ENCODE measurements at places on chromosomes 12 and 14. TPM values are rescaled to one million over a fixed set of nuclear protein-coding genes. Genes with fewer than 3 reads are reported as not detected.

The PAPLN gene
- 6.4 TPM for total RNA-seq

The BATF gene
- 8.1 TPM for total RNA-seq

The P2RX2 gene
- not detected for total RNA-seq

The NEUROD4 gene
- total RNA-seq = not detected

The CLMN gene
- 47.4 TPM for total RNA-seq

The ARHGEF40 gene
- total RNA-seq = 81.1 TPM

The ORMDL2 gene
- 49.7 TPM for total RNA-seq

The ST8SIA1 gene
- total RNA-seq = 1.6 TPM

The TEX22 gene
- not detected for total RNA-seq

The LHX5 gene
- total RNA-seq = not detected

The SPTLC2 gene
- 75.2 TPM for total RNA-seq

The OTOGL gene
- total RNA-seq = not detected

The PSEN1 gene
- 55.3 TPM for total RNA-seq

The SLC6A15 gene
- total RNA-seq = not detected

The DIO3 gene
- 6.4 TPM for total RNA-seq

The FIGNL2 gene
- total RNA-seq = 1.3 TPM

DNA sequence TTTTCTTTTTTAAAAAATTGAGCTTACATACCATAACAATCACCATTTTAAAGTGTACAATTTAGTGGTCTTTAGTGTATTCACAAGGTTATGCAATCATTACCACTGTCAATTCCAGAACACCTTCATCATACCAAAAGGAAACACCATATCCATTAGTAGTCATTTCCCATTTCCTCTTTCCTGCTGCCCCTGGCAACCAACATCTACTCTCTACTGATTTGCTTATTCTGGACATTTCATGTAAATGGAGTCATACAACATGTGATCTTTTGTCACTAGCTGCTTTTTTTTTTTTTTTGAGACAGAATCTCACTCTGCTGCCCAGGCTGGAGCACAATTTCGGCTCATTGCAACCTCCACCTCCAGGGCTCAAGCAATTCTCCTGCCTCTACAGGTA, 66.8 kb upstream of the CFL2 start:
- no peak for DNase-seq

DNA sequence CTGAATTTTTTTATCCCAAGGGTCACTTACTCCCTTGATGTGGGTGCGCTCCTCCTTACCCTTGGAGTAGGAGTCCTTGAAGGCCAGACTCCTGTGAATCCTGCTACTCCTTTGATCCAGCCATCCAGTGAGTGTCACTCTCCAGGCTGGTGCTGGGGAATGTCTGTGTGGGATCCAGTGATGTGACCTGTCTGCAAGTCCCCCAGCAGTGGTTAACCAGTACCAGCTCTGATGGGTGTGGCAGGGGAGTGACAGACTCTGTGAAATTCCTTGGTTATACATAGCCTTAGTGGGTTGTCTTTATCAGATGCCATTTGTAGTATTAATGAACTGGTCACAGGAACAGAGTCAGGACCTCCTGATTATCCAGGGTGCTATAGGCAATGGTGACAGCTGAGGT, 409.5 kb upstream of the LMO3 start:
- no peak for DNase-seq

- no peak for DNase-seq
Observed at GRCh38 chr14:66177935-66178334, 308.2 kb upstream of the CCDC196 start.

DNA sequence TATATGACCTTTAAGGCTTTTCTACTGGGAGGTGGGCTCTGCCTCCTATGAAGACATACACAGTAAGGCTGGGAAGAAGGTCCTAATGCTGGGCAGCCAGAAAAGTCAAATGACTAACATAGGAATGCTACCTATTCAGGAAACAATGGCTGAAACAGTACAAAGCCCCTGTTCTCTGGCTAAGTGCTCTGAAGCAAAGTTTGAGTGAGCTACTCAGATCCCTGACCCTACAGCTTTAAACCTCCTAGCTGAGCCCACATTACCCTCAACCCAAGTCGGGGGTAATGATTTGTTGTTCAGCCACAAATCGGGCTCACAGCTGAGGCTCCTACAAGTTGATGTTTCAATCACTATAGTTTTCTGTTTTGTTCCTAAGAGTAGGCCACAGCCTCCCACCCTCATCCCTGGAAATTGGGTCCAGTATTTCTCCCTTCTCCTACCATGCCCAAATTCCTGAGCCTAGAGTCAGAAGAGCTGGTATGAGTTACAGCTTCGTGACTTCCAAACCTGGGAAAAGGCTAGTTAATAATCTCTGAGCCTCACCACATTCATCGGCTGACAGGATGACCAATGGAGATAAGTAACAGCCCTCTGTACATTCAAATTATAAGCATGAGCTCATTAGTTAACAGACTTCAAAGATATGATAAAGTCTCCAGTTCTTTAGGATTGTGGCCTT, 46.5 kb downstream of the BTBD7 start:
- no peak for DNase-seq

DNA sequence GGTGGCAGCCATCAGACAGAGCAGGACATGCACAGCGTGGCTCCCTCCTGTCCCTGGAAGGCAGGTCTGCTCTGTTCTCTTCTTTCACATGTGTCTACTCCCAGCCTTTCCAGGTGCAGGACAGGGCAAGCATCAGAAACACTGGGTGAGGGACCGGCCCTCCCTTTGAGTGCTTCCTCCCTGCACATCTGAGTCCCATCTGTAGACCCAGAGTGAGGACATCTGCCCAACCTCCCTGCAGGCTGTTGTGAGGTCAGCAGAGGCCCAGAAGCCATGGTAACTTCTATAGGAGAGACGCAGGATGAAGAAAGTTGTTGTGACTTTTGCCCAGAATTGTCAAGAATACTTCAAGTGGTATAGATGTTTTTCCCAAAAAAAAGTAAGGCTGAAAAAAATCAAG, 282.7 kb downstream of the CACNA1C start:
- DNase-seq = no peak

- no peak for DNase-seq
Observed at GRCh38 chr14:69354383-69355153, 43.5 kb downstream of the ERH start.

DNA sequence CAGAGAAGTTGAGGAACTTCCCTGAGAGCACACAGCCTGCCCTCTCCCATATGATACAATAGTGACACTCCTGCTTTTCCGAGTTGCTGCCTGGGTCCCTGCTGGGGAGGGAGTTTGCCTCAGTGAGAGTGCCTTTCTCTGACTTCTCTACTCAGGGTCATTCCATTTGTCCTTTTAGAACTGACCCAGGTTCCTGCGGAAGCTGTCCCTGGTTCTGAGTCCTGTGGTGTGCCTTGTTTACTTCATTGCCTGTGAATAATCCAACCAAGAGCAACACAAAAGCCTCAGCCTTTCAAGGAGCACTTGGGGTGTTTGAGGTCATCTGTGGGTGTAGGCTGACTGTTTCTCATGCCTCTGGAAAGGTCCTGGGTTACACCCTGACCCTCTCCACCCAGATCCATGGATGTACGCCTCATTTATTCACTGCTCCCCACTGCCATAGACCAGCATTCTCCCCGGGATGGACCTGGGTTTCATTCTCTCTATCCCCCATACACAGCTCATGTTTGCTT, 13.6 kb downstream of the SERPINA1 start:
- DNase-seq = no peak

- no peak for DNase-seq
Observed at GRCh38 chr12:89314060-89314761, 38.1 kb downstream of the DUSP6 start.

DNA sequence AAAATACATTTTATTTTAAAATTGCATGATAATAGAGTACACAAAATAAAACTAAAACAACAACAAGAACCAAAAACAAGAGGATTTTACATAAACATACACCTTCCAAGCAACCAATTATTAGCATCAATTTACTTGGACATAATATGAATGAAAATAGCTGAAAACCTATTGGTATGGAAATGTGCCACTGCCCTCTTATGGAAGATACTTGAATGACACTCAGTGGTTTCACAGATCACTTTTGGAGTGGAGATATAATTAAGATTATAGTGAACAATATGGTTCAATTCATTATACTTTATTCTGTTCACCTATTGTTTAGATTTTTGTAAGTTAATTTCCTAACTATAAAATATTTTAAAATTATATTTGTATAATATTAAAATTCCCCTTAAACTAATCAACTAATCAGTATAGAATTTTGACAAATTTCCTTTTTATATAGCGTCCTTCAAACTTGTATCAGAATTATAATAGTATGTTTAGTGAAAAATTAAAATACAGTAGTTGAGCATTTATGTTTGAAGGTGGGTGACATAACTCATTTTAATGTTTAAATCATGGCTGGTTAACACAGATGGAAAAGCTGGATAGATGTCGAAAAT, 70.1 kb downstream of the SLC6A15 start:
- no peak for DNase-seq

DNA sequence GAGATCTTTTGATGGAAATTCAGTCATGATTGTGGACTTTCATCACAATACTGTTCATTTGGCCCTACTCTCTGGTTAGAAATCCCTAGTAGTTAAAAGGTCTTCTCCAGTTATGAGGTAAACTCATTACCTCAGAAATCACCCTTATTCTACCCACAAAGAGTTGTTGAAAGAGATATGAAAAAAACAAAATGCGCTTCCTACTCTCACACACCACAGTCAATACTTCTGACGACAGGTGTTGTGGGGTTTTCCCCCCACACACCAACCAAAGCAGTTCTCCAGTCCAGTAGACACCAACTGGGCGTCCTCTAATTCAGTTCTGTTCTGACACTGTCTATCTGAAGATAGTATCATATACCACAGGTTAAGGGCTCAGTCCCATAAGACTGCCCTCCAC, 54.9 kb downstream of the TRMT5 start:
- DNase-seq = no peak

DNA sequence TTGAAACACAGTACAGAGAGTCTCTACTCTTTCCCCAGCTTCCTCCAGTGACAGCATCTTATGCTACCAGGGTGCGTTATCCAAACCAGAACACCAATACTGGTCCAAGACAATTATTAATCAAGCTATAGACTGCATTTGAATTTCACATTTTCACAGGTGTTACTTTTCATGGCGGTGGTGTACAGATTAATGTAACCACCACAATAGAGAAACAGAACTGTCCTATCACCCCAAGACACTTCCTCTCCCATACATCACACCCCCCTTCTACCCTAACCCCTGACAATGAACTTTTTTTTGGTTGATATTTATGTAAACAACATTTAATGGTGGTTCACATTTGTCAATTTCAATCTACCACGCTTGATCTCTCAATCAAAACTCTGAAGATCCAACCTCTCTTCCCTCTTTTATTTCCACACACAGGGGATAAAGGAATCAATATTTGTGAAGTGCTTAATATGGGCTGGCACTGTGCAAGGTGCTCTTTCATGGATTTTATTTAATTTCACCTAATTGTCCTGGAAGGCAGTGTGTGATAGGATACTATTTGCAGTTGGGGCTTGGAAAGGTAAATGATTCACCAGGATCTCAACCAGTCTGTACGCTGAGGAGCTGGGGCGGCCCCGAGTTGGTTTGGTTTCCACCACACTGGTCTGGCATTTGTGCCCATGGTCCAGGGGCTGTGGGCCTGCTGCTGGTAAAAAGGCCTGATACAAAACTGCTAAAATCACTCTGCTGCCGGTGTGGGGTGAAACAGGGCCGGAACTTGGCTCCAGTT, 54.6 kb upstream of the DICER1 start:
- DNase-seq = no peak

DNA sequence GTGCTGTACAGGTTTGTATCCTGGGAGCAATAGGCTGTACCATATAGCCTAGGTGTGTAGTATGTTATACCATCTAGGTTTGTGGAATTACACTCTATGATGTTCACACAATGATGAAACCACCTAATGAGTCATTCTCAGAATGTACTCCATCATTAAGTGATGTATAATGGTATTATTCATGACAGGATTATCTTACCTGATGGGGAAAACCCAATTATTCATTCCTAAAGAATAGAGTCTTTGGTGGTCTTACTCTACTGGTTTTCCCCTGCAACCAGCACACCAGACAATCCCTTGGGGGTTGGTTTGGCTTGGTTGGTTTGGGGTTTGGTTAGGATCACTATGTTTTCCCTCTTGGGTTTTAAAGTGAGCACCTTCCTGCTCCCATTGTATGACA, 12.6 kb upstream of the OR10P1 start:
- no peak for DNase-seq

DNA sequence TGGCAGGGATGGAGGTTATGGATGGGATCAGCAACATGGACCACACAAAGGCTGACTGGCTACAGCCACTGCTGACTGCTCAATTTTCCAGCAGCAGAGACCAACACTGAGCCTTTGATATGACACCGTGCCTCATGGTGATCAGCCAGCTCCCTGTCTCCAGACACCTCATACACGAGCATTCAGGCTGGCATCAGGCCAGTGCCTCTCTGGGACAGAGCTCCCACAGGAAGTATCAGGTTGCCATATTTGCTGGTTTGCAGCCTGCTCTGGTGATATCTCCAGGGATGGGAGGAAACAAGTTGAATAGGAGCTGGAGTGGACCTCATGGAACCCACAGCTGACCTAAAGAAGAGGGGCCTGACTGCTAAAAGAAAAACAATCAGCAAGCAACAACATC, 471.2 kb upstream of the ATXN7L3B start:
- DNase-seq = no peak

DNA sequence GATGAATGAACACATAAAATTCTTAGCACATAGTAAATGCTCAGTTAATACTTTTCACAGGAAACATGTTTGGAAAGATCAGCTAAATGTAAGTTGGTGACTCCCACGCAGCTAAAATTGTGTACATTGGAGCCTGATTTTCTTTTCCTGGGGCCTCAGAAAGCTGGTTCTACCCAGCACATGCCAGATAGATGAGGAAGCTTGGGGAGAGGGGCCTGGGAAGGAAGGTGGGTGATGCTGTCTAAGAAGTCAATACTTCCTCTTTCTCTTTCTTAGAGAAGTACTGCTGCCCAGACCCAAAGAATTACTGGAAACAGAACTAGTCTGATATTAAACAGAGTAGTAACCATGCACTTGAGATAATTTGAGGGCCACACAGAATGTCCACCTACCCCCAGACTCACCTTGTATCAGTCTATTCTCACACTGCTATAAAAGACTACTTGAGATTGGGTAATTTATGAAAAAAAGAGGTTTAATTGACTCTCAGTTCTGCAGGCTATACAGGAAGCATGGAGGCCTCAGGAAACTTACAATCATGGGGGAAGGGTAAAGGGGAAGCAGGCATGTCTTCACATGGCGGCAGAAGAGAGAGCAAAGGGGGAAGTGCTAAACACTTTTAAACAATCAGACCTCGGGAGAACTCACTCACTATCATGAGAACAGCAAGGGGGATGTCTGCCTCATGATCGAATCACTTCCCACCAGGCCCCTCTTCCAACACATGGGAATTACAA, 123.3 kb upstream of the MED13L start:
- no peak for DNase-seq

- DNase-seq = no peak
Observed at GRCh38 chr12:49644620-49644994, 21.2 kb downstream of the PRPF40B start.

GRCh38 chr12:92468358-92469020, 234.3 kb upstream of the PLEKHG7 start:
- DNase-seq = no peak
